CD8-positive, alpha-beta memory T cell (primary cell): ENCODE measurements at places on chromosomes 2 and 18. TPM values are rescaled to one million over a fixed set of nuclear protein-coding genes. Genes with fewer than 3 reads are reported as not detected.

DNA sequence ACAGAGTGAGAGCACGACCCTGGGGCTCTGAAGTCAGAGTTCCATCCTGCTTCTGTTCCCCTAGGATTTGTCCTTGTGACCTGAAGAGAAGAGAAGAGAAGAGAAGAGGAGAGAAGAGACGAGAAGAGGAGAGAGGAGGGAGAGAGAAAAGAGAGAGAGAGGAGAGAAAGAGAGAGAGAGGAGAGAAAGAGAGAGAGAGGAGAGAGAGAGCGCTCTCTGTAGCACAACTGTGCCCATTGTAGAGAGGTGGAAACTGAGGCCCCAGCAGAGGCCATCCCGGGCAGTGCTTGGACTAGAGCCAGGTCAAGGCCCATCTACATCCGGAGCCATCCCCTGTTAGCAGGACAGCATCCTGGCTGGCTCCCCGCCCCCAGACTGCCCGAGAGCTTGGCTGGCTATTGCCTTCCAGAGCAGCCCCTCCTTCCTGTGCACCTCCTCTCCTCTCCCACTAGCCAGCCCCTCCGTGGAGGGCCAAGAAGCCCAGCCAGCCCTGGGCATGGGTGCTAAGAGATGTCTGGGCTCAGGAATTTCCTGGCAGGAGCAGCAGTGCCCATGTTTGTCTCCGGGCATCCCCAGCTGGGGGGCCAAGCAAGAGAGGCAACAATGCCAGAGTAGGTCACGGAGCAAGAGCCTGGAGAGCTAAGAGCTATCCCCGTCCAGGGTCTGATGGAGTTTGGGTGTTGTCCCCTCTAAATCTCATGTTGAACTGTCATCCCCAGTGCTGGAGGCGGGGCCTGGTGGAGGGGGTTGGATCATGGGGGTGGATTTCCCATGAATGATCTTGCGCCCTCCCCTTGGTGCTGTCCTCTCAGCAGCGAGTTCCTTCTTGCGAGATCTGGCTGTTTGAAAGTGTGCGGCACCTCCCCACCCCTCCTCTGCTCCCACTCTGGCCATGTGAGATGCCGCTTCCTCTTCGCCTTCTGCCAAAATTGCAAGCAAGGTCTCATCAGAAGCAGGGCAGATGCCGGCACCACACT is 18.2 kb upstream of the GPR55 start:
- no peaks in the 10 kb centered on the region for H3K4me1 ChIP-seq
- DNase-seq, result no peak
- H3K27me3 ChIP-seq, result no peaks in the 10 kb centered on the region
- no peak overlapping the region for H3K4me3 ChIP-seq
- no peaks in the 10 kb centered on the region for H3K36me3 ChIP-seq
- no peak overlapping the region for H3K27ac ChIP-seq

DNA sequence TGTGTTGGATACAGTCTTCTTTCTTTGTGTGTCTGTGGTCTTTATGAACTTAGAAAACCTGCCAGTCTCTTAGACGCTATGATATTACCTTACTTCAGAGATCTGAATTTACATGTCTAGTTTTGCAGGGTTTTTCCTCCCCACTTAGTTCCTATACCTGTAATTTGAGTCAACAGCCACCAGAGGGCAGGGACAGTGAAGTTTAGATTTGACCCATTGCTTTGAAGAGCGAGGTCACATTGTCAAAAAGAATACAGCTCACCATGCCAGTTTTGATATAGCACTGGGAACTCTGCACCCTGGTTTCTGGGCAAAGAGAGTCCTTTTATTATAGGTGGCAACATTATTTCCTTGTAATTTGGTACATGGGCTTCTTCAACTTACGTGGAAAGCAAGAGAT is 102.3 kb downstream of the MAPK4 start:
- no peak overlapping the region for H3K4me3 ChIP-seq
- H3K4me1 ChIP-seq, result no peaks in the 10 kb centered on the region

DNA sequence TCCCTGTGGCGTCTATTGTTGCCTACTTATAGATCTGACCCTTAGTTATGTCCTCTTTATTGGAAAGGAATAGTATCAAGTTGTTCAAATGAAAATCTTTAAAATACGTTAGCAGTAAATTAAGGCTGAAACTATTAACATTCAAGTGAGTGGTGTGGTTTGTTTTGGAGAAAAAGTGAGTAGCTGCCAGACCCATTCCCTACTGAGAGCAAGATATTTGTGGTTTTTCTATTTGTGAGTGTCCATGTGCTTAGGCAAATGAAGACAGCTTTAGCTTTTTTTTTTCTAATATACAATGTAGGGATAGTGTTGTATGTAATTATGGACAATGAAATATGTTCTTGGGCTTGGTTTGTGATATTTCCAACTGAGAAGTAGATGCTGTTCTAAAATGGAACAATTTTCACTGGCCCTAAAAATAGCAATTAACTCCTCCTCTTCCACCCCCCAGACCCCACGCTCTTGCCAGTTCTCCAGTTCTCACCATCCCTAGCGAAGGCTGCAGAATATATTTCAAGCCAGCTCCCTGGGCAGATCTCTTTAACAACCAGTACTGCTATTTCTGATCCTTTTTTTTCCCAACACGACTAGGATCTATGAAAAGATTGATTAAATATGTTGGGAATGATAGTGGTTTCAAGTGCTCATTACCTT is 83.1 kb downstream of the CCDC85A start:
- no peaks in the 10 kb centered on the region for H3K4me1 ChIP-seq
- H3K27me3 ChIP-seq, result no peaks in the 10 kb centered on the region
- H3K36me3 ChIP-seq, result no peaks in the 10 kb centered on the region
- no peak overlapping the region for H3K4me3 ChIP-seq

DNA sequence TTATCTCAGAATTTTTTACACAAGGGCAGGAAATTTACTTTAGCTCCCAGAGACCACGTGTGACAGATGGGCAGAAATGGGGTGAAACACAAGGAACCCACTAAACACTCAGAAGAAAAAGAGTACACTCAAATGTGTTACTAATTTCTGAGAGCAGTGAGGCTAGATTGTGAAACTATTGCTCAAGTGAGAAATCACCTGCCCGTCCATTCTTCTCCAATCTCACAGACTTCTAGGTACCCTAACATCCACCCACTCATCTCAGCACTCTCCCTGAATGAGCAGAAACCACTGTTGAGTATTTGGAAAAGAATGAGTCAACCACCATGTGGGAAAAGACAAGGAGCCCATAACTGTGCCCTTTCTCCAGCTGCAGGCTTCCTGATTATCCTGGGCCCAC is 293.0 kb upstream of the CDH2 start:
- no peaks in the 10 kb centered on the region for H3K27me3 ChIP-seq
- H3K4me1 ChIP-seq, result no peaks in the 10 kb centered on the region
- H3K4me3 ChIP-seq, result no peak overlapping the region
- H3K27ac ChIP-seq, result no peak overlapping the region
- no peak for DNase-seq

DNA sequence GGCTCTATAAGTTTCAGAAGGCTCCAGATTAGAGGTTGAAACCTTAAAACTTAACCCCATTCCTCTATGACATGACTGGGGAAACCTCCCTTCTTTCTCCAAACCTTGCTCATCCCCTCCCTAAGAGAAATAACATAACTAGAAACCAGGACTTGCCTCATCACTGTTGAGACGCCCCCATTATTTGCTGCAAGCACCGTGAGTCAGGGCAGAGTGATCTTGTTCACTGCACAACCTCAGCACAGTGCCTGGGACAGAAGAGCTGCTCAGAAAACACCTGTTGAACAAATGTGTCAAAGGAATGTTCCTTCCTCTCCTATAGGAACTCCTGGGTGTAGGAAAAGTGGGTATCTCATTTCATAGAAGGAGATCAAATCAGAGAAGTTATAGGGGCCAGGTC is 132.7 kb upstream of the CTAGE1 start:
- no peaks in the 10 kb centered on the region for H3K27me3 ChIP-seq
- H3K36me3 ChIP-seq, result no peaks in the 10 kb centered on the region
- DNase-seq, result no peak
- H3K4me3 ChIP-seq, result no peak overlapping the region

DNA sequence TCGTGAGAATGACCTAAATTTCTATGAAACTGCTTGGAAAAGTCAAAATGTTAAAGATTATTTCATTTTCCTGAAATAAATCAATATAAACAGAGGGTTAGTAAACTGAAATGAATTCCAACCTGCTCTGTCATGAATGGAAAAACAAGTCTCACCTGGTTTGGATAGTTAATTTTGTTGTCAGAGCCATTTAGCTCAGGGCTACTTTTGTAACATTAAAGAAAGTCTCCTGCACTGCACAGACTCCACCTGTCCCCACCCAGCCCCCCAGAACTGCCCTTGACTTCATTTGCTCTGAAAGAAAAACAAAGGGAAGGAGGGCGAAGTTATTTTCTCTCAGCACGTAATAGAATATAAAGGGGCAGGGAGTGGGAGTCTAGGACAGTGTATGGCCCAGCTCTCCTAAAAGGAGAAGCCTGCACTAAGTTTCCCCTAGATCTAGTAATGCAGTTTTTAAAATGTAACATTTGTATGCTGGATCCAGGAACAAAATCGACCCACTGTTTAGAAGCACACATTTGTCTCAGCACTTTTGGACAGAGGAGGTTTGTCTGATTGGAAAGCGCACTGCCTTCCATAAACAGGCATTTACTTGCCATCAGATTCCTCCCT is 54.2 kb upstream of the ACSL3 start:
- DNase-seq, result no peak
- H3K4me3 ChIP-seq, result no peak overlapping the region
- no peaks in the 10 kb centered on the region for H3K4me1 ChIP-seq
- H3K27me3 ChIP-seq, result peaks cover 5% of the 10 kb centered on the region
- no peak overlapping the region for H3K27ac ChIP-seq

- no peaks in the 10 kb centered on the region for H3K4me1 ChIP-seq
- no peaks in the 10 kb centered on the region for H3K27me3 ChIP-seq
- DNase-seq, result no peak
- H3K36me3 ChIP-seq, result no peaks in the 10 kb centered on the region
- no peak overlapping the region for H3K4me3 ChIP-seq
- no peak overlapping the region for H3K27ac ChIP-seq
These were observed 1.9 kb upstream of the NT5DC4 start for GRCh38 chr2:112718863-112719370.

DNA sequence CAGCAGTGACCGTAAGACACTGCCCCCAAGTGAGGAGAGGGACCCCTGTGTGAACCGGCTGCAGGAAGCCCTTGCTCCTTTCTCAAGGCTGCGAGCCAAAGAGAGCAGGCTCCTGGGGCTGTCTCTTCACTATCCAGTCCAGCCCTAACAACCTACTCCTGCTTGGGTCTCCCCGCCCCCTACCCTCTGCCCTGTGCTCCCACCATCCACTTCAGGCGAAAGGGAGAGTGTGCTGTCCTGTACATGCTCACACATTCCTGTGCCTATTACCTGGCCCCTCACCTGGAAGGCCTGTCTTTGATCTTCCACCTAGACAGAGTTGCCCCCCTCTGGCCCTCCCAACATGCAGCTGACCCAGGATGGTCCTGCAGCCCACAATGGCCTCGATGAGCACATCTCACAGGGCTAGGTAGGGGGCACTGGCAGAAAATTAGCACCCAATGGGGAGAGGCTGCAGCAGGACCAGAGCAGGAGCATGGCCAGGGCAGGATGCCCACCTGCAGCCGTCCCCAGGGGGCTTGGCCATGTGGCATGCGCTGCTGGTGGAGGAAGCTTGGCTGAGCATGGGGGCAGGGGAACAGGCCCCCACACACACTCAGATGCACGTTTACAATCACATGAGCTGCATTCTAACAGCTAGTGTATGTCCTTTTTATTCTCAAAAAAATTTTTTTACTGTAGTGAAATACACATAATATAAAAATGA is 93.5 kb downstream of the POLR1A start:
- no peaks in the 10 kb centered on the region for H3K27me3 ChIP-seq
- H3K36me3 ChIP-seq, result no peaks in the 10 kb centered on the region
- no peak for DNase-seq
- H3K4me3 ChIP-seq, result no peak overlapping the region
- no peak overlapping the region for H3K27ac ChIP-seq

DNA sequence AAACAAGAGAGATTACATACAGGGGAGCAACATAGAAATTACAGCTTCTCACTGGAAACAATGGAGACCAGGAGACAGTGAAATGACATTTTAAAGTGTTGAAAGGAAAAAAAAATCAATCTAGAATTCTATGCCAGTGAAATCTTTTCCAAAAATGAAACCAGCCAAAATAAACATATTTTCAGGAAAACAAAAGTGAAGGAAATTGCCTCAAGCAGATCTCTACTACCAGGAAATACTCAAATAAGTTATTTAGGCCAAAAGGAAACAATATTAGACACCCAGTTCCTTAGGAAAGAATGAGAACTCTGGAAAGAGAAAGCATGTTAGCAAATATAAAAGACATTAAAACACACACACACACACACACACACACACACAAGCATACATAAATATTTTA is 339.9 kb upstream of the NCKAP5 start:
- no peak for DNase-seq
- no peaks in the 10 kb centered on the region for H3K36me3 ChIP-seq
- H3K27me3 ChIP-seq, result no peaks in the 10 kb centered on the region
- no peak overlapping the region for H3K4me3 ChIP-seq

- DNase-seq, result peak; percentile 11
- no peak overlapping the region for H3K4me3 ChIP-seq
These were observed 37.6 kb upstream of the SLC4A10 start for GRCh38 chr2:161586517-161587167.

DNA sequence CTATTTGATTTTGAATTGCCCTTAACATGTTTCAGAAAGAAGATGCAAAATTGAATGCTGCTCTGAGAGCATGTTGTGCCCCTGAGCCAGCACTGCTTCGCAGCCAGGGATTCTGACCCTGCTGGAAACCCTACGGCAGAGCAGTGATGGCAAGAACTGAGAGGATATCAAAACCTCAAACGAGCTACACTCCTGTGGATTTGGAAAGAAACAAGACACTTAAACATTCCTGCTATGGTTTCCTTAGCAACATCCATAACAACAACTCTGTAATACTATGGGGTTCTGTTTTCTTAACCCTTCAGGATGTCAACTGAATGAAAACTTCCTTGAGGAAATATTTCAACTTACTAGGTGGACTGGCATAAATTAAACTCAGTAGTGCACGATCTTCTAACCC is 649.1 kb downstream of the NYAP2 start:
- H3K27ac ChIP-seq, result no peak overlapping the region
- DNase-seq, result no peak
- no peaks in the 10 kb centered on the region for H3K4me1 ChIP-seq
- no peak overlapping the region for H3K4me3 ChIP-seq
- H3K36me3 ChIP-seq, result no peaks in the 10 kb centered on the region

DNA sequence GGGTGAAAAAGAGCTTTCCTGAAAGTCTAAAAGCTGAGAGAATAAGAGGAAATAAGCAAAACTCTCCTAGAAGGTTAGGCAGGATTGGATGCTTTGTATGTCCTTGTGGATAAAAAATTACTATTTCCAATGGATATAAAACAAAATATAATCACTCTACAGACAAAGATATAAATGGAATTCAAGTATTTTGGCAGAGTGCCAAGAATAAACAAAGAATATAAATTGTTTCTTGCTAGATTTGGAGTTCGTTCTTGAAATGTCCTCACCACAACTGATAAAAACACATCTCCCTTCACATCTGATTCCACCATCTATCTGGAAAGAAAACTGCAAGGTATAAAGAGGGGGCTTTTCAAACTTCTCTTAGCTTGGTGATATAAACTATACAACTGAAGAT is 13.3 kb downstream of the SULT1C3 start:
- no peaks in the 10 kb centered on the region for H3K36me3 ChIP-seq
- no peak overlapping the region for H3K27ac ChIP-seq
- no peak for DNase-seq
- no peak overlapping the region for H3K4me3 ChIP-seq
- H3K4me1 ChIP-seq, result no peaks in the 10 kb centered on the region

The PDE6D gene
- total RNA-seq, result 35.5 TPM

The ANKRD62 gene
- not detected for total RNA-seq

The GPBAR1 gene
- total RNA-seq, result 0.51 TPM

The MYO1B gene
- 3.9 TPM for total RNA-seq

The TNFAIP6 gene
- not detected for total RNA-seq

The CAPN13 gene
- total RNA-seq, result not detected

The TUBA3D gene
- not detected for total RNA-seq
